ENCODE measurements at places on chromosomes 2 and 18.

DNA sequence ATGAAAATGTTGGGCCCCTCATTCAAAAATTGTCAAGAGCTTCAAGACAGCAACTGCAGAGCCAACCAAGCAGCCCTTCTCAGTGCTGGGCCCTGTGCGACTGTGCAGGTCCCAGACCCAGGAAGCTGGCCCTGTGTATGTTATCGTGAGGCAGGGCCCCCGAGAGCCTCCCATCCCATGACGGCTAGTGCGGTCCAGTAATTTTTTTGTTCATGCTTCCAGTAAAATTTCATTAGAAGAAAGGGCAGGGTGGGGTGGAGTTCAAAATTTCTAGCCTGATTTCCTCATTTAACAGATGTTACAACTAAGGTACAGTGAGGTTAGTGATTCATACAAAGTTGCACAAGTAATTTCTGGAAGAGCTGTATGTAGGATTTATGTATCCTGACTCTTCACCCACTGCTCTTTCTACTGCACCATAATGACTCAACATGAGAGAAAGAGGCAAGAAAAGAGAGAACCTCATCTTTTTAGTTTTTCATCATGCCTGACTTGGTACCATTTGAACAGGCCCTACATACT, 105.5 kb downstream of the ZEB2 start:
- DNase-seq, result no peak

DNA sequence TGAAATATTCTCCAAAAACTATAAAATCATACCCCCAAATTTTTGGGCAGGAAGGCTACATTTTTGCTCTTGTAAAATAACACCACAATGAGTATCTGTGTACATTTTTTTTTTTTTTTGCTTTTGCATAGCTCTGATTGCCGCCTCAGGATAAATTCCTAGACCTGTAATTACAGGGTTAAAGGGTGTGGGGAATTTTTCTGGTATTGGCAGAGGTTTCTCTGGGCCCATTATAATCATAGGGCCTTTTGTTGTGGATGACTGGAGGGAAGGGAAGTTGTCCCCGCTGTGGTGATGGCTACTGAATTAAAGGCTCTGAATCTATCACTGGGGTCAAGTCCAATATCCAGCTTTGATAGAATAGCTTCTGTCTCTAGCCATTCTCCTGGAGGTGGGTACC, 26.6 kb downstream of the CCDC195 start:
- DNase-seq, result no peak

DNA sequence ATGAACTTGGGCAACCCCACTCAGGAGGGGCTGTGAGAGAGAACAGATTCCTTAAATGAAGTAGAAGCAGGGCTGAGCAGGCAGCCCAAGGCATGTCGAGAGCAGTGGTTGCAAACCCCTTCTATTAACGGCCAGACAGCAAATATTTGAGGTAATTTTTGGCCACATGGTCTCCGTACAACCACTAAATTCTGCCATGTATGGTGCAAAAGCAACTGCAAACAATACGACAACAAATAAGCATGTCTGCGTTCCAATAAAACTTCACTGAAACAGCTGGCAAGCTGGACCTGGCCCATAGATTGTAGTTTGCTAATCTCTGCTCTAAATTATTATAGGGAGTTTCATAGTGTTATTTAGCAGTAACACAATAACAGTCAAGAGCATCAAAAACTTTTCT, 217.0 kb upstream of the ZNF521 start:
- DNase-seq, result no peak

- no peak for DNase-seq
Measured at GRCh38 chr2:67904566-67904965, 158.2 kb downstream of the C1D start.

DNA sequence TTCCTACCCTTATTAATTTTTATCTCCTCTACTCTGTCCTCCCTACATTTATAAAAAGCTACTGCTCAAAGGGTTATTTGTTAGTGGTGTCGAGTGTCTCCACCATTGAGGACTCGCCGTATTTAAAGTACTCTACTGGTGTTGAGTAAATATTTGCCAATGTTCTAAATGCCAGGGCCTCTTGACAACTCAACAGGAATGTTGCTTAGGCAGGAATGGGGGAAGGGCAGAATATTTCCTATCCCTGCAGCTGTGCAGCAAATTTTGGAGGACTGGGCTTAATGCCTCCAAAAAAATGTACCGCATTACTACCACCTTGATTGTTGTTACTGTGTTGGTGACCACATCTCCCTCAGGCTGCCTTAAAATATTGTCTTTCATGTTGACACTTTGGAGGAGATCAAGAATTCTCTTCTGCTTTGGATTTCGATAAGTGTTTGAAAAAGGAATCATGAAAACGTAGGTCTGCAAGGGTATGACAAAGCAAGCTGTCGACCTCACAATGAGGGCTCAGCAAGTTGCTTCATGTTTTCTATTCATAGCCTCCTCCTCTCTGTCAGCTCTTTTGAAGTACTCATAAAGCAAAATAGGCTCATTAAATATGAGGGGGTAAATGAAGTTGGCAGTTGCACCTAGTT, 84.3 kb downstream of the EFEMP1 start:
- DNase-seq, result no peak

DNA sequence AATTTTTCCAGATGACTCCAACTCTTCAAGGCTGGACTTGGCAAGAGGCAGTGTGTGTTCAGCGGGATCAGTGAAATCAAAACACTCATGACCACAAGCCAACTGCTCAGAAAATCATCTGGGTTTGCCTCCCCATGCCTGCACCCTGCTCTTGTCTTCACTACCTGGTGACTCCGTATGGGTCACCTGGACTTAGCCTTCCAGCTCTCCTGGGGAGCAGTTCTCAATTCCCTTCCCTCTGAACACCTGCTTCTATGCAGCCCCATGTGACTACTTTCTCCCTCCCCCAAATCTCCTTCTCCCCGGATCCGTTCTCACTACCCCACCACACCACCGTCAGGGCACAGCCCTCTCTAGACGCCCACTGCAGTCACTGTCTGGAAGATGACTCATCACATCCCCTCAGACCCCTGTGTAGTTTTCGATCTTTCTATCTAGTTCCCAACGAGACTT, 130.2 kb upstream of the ID2 start:
- DNase-seq, result no peak

DNA sequence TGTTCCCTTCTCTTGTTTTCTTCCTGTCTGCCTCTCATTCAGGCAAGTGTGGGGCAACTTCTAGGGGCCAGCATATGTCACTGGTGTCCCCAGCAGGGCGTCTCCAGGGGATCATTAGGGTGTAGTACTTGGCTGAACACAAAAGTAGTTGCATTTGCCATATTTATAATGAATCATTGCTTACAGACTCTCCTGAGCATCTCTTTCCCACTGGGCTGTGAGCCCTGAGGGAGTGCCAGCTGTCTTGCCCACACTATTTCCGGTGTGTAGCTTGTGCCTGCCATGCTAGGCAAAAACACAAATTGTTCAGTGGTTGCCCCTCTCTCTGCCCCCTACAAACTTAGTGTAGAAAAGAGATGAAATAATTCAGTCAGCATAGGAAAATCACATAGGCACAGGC, 40.8 kb upstream of the SCLY start:
- DNase-seq, result no peak

GRCh38 chr2:49988276-49988675, 834.0 kb upstream of the FSHR start:
- no peak for DNase-seq

- DNase-seq, result no peak
Measured at GRCh38 chr2:241612156-241613016, 24.6 kb downstream of the THAP4 start.

GRCh38 chr2:5374762-5375161, 317.4 kb upstream of the SOX11 start:
- no peak for DNase-seq

DNA sequence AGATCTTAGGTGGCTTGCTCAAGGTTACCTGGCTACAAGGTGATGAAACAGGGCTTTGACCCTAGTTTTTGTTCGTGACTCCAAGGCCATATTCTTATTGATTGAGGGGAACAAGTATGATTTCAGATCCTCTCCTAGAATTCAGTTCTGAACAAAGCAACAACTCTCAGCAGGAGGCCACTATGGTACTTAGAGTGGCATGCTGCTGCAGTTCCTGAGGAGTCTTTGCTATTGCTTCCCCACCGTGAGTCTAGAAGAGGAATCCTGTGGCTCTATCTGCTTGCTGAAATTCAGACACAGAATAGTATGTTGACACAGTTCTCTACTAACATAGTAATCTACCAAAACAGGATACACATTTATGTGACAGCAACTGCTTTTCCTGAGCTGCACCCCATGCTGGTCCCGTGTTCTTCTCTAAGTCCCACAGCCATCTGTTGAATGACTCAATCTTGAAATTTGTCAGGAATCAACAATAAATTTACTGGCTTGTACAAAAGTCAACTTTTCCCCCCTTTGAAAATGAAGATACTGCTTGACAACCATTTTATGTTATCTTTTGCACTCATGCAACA, 4.1 kb downstream of the TGFBRAP1 start:
- DNase-seq, result no peak

DNA sequence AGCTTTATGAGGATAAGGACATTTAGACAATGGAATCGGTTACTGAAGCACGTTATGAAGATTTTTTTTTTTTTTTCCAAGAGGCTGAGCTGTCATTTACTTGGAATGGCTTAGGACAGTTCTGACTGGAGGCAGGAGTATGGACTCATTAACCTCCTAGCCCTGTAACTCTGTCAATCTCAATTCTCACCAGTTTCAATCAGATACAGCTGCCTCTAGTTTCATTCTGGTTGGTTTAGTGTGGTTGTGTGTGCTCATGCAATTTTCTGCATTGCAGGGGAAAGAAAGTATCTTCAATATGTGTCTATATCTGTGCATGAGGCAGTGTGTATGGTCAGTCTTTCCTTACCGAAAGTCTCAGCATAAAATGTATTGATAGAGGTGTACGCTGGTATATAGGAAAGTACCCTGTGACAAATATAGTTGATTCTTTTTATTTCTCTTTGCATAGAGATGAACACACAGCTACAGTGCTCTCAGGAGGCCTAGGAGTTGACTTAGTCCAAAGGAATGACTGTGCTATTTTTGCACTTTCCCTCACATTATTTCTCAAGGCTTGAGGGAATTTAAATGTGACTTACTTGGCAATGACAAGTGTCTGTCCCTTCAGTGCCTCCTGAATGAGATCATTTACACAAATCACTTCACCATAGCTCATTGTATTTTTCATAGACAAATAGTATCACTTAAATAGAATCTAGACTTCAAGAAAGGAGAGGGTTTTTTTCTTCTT, 50.5 kb upstream of the GRB14 start:
- DNase-seq, result no peak

- DNase-seq, result no peak
Measured at GRCh38 chr2:192002418-192002817, 155.5 kb upstream of the CAVIN2 start.

- DNase-seq, result no peak
Measured at GRCh38 chr2:164624316-164624715, 3.0 kb upstream of the GRB14 start.

DNA sequence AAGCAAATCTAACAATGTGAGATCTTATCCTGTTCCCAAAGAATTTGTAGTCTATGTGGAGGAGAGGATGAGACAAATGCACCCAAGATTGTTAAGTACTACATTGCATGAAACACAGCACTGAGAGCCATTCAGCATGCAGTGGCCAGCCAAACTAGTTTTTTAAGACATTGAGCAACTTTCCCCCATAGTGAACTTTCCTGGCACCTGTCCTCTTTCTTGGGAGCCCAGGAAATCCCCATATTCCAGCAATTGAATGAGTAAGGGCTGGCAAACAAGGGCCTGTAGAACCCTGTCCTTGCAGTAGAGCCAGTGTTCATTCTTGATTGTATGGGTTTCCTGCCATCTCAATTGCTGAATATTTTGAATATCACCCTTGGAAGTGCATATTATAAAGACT, 58.8 kb upstream of the FIGN start:
- DNase-seq, result no peak

DNA sequence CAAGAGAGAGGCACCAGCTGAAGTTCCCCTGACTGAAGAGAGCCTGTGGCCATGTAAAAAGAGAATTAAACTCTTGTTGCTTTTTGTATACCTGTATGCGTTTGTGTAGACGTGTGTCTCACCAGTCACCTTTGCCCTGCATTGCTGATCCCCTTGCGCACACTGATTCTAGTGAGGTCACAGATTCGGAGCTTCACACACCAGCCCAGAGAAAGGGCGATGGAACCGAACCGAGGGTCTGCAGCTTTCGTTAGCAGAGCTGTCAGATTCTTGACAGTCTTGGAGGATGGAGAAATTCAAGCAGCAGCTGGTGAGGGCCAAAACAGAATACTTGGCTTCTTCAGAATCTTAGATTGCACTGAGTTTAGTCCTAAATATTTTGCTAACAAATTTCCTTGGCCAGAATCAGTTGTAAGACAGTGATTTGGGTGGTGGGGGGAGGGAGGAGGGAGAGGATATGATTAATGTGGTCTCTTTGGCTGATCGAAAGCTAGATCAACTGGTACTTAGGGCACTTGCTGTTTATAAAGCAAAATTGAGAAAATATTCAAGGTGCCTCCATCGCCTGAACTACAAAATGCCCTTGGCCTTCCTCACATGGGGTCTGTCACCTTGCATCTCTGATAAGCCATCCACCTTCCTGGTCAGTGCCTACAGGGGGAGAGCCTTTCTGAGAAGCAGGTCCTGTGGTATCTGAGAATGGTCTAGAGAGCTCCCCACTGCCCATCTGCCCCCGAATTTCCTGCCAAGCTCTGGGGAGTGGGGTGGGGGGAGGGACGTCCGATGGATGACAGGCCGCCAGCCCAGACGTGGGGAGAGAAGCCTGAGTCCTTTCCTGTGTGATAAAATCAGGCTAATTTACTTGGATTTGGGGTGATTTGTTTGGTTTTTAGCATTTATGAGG, 123.5 kb downstream of the CABLES1 start:
- no peak for DNase-seq

DNA sequence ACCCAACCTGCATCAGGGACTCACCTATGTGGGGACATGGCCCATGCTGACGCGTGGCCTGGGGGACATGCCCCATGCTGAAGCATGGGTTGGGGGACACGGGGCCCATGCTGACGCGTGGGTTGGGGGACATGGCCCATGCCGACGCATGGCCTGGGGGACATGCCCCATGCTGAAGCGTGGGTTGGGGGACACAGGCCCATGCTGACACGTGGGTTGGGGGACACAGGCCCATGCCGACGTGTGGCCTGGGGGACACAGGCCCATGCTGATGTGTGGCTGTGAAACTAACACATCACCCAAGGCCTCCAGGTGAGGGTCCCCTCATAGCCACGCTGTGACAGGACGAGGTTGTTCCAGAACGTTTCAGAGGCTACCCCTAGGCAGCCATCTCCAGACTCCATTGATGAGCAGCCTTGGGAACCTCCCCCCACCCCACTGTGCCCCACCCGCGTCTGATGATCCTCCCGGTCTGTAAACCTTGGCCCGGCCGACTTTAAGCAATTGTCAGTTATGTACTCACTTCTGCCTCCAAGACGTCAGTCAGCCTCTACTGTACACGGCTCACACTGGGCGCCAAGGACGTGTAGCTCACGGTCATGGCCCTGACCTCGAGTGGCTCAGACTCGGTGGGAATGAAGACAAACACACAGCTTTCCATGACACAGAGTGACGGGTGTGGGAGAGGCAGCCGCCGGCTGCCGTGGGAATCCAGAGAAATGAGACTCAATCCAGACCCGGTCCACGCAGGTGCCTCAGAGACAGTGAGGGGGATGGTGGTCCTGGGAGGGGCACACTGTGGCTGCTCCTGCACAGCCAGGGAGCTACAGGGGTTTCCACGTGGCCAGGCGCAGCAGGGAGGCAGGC, 50.2 kb upstream of the SLC66A3 start:
- DNase-seq, result no peak
